ENCODE measurements at places on chromosomes 3 and 15.

- no peak for DNase-seq
Observed at GRCh38 chr15:93036951-93037819, 51.8 kb downstream of the RGMA start.

- DNase-seq: no peak
Observed at GRCh38 chr3:48276911-48277641, 36.2 kb downstream of the ZNF589 start.

DNA sequence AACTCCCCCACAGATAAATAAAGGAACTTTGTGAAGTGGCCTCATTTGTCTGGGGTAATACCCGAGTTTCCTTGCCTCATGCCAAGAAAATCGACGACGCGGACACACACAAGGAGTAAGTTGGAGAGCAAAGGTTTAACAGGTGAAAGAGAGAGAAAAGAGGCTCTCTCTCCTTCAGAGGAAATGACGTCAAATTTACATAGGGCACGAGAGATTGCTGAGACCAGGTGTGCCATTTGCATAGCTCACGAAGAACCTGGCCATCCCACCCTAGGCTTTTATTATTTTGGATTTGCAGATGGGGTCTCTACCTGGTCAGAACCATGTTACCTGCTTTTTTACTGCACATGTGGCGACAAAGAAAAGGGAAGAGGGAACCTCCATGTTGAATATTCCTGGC is 49.3 kb upstream of the IGF2BP2 start:
- no peak for DNase-seq

- peak; percentile 24 for DNase-seq
Observed at GRCh38 chr3:40387001-40387894, at the start of gene ENTPD3. ENTPD3 (plus strand) TSS chr3:40387184; CDS start chr3:40388058, 874 bp downstream.

DNA sequence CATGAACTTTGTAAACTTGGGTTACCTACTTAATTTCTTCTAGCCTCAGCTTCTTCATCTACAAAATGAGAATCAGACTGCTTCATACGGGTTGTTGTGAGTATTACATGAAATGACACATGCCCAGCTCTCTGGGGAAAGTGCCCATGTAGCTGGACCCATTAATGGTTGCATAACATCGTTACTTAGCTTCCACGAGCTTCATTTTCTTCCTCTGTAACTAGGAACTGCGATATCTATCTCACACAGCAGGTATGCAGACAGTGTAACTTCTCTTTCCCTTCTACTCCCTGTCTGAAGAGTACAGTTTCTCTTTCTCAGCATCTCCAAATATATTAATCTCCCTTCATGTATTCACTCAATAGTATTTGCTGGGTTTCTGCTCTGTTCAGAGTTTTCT is 37.9 kb upstream of the DLG1 start:
- no peak for DNase-seq

DNA sequence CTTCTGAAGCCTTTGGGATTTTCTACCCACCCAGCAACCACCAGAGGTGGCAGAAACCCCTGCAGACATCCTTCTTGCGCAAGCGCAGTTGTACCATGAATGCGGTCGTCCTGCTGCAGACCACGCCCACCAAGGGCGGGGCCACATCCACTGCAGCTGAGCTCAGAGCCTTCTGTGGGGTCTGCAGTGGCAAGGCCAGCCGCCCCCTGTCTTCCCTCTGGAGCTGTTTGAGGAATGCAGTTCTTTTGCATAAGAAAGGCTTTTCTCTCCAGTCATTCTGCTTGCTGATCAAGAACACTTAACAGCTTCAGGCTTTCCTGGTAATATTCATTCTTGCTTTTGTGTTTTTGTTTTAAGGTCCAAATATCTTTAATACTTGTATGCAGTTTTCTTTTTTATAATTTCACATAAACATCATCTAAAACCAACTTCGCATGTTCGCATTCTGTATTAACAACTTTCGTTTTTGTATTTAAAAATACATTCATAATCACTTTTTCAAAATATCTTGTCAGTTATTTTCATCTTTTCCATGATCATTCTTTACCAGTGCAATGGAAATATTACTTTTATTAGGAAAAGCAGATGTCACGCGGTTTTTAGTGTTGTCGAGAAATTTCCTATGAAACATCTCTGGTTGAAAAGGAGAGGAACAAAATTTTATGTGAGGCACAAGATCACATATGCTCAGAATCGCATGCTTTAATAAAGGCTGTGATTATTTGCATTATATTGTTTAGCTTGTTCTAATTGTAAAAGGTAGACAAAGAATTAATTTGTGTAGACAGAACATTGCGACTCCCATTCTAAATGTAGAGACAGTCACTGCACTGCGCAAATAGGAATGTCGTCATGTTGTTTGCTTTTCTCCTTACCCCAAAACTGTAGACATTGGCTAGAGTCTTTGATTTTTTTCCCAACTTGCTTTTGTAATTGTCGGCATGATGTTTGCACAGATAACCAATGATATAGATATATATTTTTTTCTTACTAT is 98.1 kb upstream of the SNRPN start:
- DNase-seq: no peak

DNA sequence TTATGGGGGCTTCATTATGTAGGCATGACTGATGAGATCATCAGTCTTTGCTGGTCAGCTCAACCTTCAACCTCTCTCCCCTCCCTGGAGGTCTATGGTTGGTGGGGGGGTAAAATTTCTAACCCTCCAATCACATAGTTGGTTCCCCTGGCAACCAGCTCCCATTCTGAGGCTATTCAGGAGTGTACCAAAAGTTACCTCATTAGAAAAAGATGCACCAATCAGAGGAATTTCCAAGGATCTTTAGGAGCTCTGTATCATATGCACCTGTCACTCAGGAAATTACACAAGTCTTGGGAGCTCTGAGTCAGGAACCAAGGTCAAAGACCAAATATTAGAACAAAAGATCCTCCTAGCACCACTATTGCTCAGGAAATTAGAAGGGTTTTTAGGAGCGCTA is 21.4 kb upstream of the LEO1 start:
- DNase-seq: no peak

DNA sequence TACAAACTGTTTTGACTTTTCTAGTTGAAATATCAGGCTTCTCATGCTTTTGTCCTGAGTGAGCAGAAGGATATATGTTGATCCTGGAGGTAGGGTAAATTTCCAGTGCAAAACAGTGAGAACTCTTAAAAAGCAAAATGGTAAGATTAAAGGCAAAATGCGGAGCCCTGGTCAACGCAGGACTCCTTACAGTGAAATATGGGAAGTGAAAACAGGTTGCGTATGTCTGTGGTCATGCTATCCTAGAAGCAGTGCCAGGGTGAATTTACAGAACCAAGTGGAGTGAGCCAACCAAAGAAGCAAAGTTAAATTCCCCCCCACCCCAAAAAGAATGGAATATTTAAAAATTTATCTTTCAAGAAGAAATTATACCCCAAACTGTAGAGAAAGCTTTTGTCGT is 256.4 kb downstream of the NR2F2 start:
- DNase-seq: peak; percentile 2
